ENCODE measurements at places on chromosomes 2 and 18.

GRCh38 chr18:70489986-70490933, 201.4 kb downstream of the SOCS6 start:
- no peak for DNase-seq

DNA sequence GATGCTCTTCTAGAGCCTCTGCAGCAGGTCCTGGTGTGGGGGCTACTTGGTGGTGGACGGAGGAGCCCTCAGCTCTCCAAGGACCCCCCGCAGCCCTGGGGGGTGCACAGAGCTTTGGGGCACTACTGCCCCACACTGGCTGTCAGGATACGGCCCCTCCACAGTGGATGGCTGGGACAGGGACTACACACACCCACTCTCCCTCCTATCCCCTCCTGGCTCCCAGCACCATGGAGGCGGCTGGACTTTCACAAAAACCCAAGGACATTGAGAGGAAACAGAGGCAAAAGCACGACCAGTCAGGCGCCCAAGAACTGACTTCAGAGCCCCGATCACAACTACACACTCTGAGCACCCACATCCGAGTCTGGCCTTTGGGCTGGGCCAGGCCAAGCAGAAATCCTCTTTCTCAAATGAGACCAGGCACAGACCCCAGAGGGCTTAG, 12.6 kb downstream of the GPR35 start:
- DNase-seq: no peak

DNA sequence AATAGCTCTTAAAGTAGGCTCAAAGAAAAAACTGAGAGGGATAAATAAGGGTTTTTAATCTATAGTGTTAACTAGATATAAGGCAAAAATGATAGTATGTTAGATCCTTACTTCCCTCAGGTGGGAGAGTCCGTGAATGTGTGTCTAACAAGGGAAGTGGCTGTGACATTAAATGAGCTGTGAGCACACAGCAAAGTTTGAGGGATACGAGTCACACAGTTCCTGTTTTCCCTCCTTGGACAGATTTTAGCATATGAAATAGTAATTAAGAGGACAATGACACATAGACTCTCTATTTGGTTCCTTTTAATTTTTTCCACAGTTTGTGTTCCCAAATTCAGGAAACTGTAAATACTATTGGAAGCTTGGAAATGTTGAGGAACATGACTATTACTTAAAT, 148.4 kb upstream of the CAVIN2 start:
- DNase-seq: no peak

DNA sequence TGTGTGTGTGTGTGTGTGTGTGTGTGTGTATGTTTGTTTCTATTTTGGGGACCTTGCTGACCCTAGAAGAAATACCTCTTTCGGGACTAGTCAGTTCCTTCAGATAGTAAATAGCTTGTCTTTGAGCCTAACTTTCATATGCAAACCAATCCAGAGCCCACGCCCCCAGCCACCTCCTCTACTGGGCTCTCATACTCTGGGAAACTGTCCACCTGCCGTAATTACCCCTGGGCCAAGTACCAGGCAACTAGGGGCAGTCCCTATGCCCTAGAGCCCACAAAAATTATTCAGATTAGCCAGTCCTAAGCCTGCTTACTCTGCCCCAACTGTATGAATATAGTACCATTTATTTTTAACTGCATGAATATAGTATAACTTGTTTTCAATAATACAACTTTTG, 970.4 kb downstream of the EPHA4 start:
- no peak for DNase-seq

Data from occipital lobe (tissue), 3 donors.